ENCODE measurements at places on chromosomes 13 and 19. TPM values are rescaled to one million over a fixed set of nuclear protein-coding genes. Genes with fewer than 3 reads are reported as not detected.

The NLRP7 gene
- total RNA-seq: not detected

GRCh38 chr13:71712988-71713653 is 153.9 kb downstream of the DACH1 start:
- no peak for DNase-seq
- H3K27me3 ChIP-seq: no peaks in the 10 kb centered on the region
- no peak overlapping the region for H3K4me3 ChIP-seq
- H3K27ac ChIP-seq: no peak overlapping the region

DNA sequence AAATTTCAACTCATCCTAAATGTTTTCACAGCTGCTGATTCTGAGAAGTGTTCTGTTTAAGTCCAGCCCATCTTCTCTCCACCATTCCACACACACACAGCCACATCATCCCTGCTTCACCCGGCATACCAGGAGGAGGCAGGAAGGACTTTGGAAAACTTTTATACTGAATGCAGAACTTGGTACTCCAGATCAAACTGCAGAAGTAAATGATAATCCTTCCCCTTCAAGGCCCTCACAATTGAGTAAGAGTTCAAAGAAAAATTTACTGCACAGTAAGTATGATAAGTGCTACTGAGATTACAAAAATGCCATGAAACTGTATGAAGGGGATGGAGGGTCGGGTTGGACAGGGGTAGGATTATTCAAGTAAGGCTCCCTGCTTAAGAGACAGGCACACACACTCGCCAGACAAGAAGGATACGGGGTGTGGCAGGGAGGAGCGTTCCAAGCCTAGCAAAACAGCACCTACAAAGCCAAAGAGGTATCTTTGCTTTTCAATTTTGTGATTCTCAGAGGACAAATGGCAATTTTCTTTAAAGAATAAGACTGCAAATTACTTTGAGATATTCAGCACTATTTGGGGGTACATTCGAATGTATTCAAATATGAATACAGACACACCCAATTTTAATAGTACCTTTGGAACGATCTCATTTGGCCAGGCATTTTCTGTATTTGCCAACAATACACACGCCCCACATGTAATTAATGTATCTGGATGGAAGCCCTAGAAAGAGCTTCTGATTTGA is 2.5 kb downstream of the USP12 start:
- DNase-seq: no peak
- peak overlapping the region; percentile 84 for H3K4me3 ChIP-seq
- H3K27ac ChIP-seq: peak overlapping the region; percentile 94
- peaks cover 8% of the 10 kb centered on the region for H3K36me3 ChIP-seq
- no peaks in the 10 kb centered on the region for H3K27me3 ChIP-seq

- no peaks in the 10 kb centered on the region for H3K27me3 ChIP-seq
- peak overlapping the region; percentile 68 for H3K27ac ChIP-seq
- no peak for DNase-seq
- peaks cover 44% of the 10 kb centered on the region for H3K4me1 ChIP-seq
- no peak overlapping the region for H3K4me3 ChIP-seq
- H3K36me3 ChIP-seq: peaks cover 5% of the 10 kb centered on the region
Measured at GRCh38 chr13:51643105-51643881, 59.0 kb downstream of the WDFY2 start.

DNA sequence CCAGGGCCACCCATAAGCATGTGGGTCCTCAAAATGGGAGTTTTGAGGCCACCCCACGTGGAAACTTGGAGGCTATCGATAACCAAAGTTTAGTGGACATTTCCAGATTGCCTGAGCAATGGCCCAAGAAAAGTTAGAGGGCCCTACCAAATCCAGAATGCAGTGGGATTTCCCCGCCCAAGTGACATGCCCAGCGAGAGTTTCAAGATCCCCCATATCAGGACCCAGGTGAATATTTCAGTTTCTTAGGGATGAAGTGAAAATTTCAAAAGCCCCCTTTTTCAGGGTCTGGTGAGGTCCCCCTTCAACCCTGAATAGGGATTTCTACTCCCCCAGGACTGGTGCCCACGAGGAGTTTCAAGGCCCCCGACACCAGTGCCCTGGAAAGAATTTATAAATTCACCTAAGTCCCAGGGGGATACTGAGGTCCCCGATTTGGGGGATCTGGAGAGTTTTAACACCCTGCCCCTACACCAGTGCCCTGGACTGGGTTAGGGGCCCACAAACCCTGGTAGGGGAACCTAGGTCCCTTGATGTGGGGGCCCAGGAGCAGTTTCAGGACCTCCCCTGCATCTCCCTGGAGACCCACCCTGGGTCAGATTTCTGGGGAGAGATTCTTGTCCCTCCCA is 695 bp downstream of the BST2 start:
- H3K4me3 ChIP-seq: peak overlapping the region; percentile 95
- peaks cover 29% of the 10 kb centered on the region for H3K4me1 ChIP-seq
- H3K36me3 ChIP-seq: peaks cover 38% of the 10 kb centered on the region
- peak; percentile 25 for DNase-seq
- H3K27ac ChIP-seq: peak overlapping the region; percentile 97

The KMT5C gene
- total RNA-seq: 32.6 TPM

The MYBPC2 gene
- 0.59 TPM for total RNA-seq

DNA sequence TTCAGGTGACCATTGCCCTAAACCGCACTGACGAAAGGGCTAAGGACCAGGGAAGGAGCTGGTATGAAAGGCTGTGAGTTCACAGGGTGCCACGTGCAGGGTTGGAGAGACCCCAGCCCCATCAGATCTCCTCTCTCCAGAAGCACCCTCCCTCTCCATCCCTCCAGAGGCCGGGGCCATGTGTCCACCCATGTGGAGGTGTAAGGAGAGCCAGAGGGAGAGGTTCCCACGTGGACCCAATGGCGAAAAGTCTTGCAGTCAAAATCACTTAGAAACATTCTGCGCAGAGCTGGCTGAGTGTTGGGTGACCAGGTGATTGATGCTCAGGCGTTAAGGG is 168.3 kb downstream of the COL4A1 start:
- peak overlapping the region; percentile 29 for H3K4me3 ChIP-seq
- H3K27me3 ChIP-seq: peaks cover 42% of the 10 kb centered on the region
- H3K27ac ChIP-seq: no peak overlapping the region
- H3K4me1 ChIP-seq: peaks cover 10% of the 10 kb centered on the region
- H3K36me3 ChIP-seq: no peaks in the 10 kb centered on the region

DNA sequence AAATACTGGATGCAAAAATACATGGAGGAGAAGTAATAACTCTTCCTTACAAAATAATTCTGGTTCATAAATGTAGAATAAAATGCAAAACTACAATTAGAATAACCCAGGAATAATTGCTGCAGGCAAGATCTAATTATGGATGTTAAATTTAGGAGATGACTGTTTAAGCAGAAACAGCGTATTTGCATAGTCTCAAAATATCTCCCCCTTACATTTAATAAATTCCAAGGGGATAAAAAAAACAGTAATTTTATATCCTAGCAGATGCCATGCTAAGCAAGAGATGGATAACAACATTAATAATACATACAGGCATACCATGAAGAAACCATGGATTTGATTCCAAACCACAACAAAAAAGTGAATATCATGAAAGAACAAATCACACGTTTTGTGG is 1253.1 kb upstream of the MIR17HG start:
- no peak overlapping the region for H3K4me3 ChIP-seq
- H3K27ac ChIP-seq: no peak overlapping the region
- H3K27me3 ChIP-seq: no peaks in the 10 kb centered on the region
- H3K4me1 ChIP-seq: no peaks in the 10 kb centered on the region
- DNase-seq: no peak
- no peaks in the 10 kb centered on the region for H3K36me3 ChIP-seq

The ZNF709 gene
- 1.5 TPM for total RNA-seq

GRCh38 chr19:7415857-7416371 is 67.2 kb downstream of the ARHGEF18 start:
- DNase-seq: no peak
- H3K27me3 ChIP-seq: no peaks in the 10 kb centered on the region
- peak overlapping the region; percentile 52 for H3K27ac ChIP-seq
- peaks cover 23% of the 10 kb centered on the region for H3K4me1 ChIP-seq
- H3K4me3 ChIP-seq: no peak overlapping the region

DNA sequence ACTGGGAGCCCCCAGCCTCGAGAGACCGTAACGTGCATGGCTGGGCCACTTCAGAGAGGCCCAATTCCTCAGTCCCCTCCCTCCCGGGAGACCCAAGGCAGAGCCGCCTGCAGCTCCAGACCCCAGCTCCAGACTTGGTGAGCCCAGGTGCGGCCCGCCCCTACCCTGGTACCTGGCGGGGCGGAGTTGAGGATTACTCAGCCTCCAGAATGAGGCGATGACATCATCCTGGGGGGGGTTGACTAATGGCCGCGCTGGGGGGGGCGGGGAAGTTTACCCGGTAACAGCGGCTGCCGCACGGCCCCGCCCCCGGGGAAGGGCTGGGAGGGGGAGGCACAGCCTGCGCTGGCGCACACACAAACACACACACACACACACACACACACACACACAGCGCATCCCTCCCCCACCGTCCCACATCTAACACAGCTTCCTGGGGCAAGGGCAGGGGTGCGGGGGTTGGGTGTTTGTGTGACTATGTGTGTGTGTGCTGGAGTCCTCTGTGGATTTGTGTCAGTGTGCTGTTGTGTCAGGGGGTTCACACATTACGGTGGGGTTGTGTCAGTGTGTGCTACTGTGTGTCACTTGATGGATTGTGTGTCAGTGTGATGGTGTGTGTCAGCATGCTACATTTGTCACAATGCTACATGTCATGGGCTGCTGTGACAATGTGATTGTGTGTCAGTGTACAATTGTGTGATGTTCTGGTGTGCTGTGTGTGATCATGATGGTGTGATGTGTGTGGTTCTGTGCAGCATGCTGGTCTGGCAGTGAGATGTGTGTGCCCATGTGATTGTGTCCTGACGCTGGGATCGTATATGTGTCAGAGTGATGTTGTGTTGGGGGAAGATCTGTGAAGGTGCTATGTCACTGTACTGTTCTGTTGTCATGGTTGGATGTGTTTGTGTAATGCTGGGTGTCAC is 10.3 kb upstream of the BBC3 start:
- no peaks in the 10 kb centered on the region for H3K27me3 ChIP-seq
- peaks cover 3% of the 10 kb centered on the region for H3K36me3 ChIP-seq
- H3K4me1 ChIP-seq: peaks cover 24% of the 10 kb centered on the region
- H3K4me3 ChIP-seq: no peak overlapping the region
- no peak overlapping the region for H3K27ac ChIP-seq
